ENCODE measurements at places on chromosomes 11 and 22.

GRCh38 chr11:18766015-18766414 is 25.6 kb downstream of the PTPN5 start:
- DNase-seq, result no peak

GRCh38 chr11:75406338-75406777 is 7.0 kb downstream of the RPS3 start:
- no peak for DNase-seq

- DNase-seq, result peak; percentile 59
These were observed 5.8 kb downstream of the CARS1 start for GRCh38 chr11:3051196-3052108.

GRCh38 chr11:118657238-118657637 is 22.2 kb downstream of the TREH start:
- DNase-seq, result peak; percentile 66

DNA sequence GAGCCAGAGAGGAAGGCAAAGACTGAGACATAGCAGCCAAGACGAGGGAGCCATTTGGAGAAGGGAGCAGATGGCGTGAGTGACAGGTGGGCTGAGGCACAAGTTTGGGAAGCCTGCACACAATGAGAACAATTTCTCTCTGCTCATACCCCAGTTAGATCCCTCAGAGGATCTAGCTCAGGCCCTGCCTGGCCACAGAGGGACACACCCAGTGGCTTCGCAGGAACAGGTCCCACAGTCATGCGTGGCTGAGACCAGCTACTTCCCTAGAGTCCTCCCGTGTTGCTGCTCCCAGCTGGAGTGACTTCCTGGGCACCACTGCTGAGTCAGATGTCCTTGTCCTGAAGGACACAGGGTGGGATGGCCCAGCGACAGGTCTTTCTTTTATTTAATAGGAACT is 33.4 kb upstream of the LYVE1 start:
- no peak for DNase-seq

- no peak for DNase-seq
These were observed 242.3 kb downstream of the SWAP70 start for GRCh38 chr11:9905960-9906791.

GRCh38 chr11:126339073-126339862 is 16.2 kb upstream of the ST3GAL4 start:
- DNase-seq, result no peak

DNA sequence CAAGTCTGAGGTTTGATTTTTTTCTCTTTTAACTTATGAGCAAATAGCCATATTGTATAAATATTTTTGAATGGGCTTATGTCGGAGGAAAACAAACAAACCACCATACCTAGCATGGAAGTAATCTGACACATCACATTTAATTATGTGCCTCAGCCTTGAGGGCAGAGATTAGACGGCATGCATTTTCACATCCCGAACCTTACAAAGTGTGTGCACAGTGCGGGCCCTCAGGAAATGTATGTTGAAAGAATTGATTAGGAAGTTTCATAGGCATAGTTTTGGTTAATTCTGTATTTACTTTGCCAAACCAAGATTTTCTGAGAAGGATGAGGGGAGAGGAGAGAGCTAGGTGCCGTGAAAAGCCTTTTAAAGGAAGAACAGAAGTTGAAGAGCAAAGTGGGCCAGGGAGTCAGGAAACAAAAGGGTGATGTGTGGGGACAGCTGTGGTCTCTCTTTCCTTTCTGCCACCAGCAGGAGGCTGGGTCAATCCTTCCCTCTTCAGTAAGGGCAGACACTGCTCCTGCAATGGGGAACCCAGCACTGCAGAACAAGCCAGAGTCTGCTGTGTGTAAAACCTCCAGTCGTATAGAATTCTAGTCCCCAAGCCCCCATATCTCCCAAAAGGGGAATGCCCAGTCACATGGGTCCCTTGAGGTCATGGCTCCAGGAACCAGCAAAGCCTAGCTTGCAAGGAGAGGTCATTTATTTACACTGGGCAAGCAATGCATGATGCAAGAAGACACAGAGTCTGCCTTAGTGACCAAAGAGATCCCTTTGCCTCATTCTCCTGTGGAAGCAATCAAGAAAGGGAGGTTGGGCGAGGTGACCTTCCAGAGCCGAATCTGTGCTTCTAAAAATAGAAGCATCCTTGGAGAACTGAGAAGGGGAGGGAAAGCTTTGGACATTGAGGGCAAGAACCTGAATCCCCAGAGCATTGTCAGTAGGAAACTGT is 71.1 kb upstream of the OLFML1 start:
- peak; percentile 41 for DNase-seq

- DNase-seq, result no peak
These were observed 24.9 kb downstream of the IMMP1L start for GRCh38 chr11:31484497-31484896.

DNA sequence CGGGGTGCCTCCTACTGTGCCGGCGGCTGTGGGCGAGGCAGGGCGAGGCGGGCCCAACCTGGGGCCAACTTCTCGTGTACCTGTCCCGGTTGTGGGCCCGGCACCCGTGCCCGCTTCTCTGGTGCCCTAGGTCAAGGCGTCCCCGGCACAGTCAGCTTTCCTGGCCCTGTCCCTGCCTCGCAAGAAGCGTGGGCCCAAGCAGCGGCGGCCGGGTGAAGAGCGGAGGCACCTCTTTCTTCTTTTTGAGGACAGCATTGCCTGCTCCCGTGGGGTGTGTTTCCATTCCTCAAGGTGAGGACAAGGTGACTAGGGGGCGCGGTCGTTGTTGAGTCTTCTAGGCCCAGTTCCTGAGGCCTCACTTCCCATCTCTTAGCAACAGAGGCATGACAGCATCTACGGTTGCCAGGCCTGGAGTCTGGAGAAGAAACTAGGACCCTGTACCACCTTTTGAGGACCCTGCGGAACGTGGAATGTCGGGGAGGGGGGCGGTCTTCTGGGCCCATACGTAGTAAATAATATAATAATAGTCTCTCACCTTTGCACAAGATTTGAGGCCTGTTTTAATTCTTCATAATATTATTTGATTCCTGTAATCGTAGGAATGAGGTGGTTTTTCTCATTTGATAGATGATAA is 418 bp downstream of the ACO2 start:
- DNase-seq, result peak; percentile 86

GRCh38 chr22:26429458-26430286 is 612 bp downstream of the ASPHD2 start:
- peak; percentile 70 for DNase-seq

- peak; percentile 82 for DNase-seq
These were observed 3.1 kb upstream of the COMMD9 start for GRCh38 chr11:36292311-36292722.

DNA sequence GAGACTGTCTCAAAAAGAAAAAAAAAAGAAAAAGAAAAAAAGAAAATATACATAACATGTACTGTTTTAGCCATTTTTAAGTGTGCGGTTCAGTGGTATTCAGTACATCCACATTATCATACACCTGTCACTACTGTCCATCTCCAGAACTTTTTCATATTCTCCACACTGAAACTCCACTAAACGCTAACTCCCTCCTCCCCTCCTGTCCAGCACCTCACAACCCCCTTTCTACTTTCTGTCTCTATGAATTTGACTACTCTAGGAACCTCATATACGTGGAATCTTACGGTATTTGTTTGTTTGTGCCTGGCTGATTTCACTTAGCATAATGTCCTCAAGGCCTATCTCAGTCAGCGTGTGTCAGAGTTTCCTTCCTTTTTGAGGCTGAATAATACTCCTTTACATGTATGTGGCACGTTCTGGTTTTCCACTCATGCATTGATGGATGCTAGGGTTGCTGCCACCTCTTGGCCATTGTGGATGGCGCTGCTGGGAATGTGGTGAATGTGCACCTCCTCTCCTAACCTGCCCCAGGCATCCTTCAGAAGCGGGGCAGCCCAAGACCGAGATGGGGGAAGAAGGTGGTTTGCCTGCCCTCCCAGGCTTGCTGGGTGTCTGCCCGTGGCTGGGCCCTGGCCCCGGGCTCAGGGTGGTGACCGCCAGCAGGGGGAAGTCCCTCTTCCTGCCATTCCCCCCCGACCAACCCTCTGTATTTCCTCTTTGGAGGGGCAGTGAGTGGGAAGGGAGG is 60.5 kb downstream of the BCR start:
- peak; percentile 61 for DNase-seq

GRCh38 chr11:62702246-62702645 is 5.0 kb downstream of the BSCL2 start:
- no peak for DNase-seq

DNA sequence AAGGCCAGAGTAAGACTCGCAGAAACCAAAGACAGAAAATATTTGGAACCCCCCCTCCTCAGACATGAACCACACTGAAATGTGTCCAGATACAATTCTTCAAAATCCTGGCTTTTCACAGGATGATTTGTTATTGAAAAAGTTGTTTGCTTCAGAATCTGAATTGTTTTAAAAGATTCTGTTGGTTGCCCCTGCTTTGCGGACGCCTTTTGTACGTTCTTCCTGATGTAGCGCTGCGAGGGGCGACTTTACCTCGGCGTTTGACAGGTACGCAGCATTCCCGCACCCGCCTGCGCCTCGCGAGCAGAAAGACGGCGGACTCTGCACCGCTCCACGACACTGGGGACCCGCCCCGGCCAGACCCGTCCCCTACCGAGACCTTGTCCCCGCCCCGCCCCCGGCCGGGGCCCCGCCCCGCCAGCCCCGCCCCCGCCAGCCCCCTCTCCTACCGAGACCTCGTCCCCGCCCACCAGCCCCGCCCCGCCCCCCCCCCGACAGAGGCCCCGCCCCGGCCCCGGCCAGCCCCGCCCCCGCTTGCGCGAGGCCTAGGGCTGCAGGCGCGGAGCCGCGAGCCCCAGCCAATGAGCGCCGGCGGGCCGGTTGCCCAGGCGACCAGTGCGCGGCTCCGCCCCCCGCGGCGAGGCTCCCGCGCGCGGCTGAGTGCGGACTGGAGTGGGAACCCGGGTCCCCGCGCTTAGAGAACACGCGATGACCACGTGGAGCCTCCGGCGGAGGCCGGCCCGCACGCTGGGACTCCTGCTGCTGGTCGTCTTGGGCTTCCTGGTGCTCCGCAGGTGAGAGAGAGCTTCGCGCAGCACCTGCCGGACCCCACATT is at the start of gene GLB1L2:
Gene GLB1L2, plus strand, starts transcription at position 635 of the 835 bp plus-strand sequence. Its CDS starts 74 bp downstream, at position 709.
- no peak for DNase-seq

DNA sequence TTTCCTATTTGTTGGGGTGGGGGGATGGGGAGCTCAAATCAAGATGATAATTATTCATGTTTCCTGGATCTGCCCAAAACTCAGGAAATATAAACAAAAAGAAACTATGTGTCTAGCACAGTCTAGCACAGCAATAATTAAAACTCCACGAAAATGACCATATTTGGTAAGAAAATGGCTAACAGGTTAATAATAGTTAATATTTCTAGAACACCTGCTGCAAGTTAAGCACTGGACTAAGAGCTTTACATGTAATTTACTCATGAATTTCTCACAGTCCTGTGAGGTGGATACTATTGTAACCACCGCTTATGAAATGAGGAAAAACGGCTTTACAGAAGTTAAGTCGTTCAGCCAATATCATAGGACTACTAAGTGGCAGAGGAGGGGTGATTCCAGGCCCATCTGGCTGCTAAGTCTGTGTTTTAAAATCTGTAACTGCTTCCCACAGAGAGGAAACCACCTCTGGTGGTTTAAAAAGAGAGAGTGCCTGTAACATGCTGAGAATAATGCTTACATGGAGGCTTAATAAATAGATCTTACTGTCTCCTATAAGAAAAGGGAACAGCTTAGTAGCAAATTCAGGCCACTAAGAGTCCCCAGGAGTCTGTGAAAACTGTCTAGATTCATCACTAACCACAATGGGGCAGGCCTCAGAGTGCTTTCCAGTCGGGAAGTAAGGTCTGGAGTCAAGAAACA is 11.0 kb upstream of the AMOTL1 start:
- no peak for DNase-seq

DNA sequence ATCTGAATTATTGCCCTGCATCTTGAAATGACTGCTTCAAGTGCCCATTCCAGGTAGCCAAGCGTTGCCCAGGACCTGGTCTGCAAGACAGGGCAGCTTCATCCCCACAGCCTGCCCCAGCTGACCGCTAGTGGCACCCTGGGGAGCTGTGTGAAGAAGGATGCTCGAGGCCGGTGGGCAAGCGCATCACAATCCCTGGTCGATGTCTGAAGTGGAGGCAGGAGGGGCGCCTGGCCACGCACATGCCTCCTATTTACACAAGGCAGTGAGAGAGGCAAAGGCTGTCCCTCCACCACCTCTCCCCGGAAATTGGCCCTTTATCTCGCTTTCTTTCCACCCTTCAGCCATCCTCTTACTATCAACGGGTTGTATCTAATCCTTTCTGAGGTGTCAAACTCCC is 28.1 kb upstream of the PHF21A start:
- DNase-seq, result peak; percentile 25

DNA sequence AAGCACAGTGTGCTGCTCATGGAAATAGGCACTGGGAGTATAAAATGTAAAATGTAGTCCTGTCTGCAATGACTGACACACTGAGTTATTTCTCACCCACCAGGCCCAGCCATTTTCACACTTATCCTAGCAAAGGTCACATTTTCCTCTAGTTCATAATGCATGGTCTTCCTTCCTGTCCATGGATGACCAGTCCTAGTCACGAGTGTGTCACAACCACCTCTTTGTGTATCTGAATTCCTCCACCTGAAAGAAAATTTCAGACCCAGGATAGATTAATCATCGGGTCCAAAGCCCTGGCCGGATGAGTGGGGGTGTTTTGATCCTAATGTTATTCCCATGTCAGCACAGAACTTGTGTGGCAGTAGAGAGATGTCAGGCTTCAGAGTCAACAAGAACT is at the start of gene MRGPRX4:
Gene MRGPRX4, plus strand, starts transcription at position 172 of the 400 bp plus-strand sequence. CDS start 420 bp downstream, outside the sequence.
- no peak for DNase-seq

- DNase-seq, result no peak
These were observed 89.4 kb downstream of the PACS1 start for GRCh38 chr11:66159324-66159984.

DNA sequence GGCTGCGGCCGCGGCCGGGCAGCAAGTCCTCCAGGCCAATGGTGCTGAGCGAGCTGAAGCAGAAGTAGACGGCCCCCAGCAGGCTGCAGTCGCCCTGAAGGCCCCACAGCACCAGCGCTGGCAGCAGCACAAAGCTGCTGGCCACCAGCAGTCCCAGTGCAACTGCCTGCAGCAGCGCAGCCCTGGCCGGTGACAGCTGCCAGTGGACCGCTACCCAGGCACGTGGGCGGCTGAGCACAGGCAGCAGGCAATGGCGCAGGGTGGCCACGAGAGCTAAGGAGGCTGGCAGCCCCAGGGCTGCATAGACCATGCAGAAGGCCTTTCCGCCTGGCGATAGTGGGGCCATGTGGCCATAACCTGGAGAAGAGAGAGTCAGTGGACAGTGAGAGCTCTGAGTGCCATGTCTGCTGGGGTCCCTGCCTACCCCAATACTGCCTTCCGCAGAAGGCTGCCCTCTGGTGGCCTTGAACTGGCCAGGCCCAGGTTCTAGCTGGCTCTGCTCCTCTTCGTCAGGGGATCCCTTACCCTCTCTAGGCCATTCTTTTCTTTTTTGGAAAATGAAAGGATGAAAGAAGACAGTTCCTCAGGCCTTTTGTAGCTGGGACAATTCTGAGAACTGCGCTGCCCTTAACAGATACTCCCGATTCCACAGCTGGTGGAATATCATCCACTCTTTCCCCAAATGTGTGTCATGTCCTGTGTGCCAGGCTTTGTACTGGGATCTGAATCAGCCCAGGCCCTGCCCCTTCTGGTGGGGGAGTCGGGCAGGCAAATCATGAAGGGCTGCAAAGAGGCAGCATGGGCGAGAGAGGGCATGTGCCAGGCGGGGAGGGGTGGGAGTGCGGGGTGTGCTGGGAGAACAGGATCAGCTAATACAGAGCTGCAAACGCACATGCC is 1.8 kb downstream of the KCNK7 start:
- peak; percentile 78 for DNase-seq
